ENCODE measurements at places on chromosomes 1 and 21.

DNA sequence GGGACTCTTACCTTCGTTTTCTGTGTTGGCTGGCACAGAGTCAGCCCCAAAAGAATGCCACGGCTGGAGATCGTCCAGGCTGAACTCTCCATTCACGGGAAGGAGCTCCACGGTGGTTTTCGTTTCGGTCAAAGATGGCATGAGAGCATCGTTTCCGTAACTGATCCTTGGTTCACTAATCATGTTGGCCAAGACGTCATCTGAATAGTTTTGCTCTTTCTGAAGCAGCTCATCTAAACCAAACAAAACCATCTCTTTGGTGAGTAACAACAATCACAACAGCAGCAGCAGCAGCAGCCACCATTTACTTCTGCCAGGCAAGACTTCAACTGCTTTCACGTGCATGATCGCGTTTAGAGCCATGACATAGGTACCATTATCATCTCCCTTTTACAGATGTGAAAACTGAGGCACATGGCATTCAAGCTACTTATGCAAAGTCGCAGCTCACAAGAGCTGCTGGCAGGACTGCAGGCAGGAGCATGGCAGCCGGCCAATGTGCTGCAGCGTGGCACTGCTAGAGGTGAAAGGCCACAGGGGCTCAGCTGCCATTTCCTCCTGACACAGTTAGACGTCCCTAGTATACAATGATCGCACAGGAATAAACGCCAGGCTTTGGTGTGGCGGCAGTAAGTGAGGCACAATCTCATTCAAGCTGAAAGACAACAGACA lies 177.1 kb downstream of the GABPA start:
- no peak for DNase-seq

GRCh38 chr1:93659822-93660503 lies 21.7 kb downstream of the BCAR3 start:
- no peak for DNase-seq

- DNase-seq, result no peak
Measured at GRCh38 chr21:41726058-41726558, 40.7 kb downstream of the RIPK4 start.

GRCh38 chr1:67619080-67619479 lies 65.9 kb upstream of the GADD45A start:
- no peak for DNase-seq

DNA sequence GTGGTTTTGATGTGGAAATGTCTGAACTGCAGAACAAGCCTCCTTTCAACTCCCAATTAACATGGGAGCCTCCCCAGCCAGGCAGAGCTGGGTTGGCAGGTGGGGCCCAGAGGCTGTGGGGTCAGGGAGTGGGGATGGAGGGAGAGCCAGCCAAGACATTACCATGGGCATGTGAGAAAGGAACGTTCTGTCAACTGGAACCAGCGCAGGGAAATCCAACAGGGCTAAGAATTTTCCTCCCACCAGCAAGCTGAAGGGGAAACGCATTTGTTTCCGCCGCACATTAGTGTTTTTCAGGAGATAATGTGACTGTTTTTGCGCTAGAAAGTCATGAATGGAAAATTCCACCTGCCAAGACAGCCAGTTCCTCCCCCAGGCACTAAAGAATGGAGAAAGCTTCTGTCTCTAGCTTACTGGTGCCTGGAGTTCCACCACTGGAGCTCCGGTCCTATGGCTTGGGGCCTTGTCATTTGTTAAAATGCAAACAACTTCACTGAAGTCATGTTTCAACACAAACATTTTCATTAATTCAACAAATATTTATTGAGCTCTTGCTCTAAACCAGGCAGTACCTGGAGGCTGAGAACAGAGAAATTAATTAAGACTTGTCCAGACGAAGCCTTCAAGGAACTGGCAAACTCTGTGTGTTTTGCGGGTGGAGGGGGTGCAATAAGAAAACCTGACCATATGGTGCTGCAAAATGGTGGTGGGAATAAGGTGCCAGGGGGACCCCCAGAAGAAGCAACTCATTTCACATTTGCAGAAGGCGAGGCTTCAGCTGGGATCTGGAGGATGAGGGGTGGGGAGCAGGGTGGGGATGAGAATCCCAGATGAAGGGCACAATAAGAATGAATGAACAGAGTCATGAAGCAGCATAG lies 305.1 kb downstream of the MATN1 start:
- DNase-seq, result no peak

DNA sequence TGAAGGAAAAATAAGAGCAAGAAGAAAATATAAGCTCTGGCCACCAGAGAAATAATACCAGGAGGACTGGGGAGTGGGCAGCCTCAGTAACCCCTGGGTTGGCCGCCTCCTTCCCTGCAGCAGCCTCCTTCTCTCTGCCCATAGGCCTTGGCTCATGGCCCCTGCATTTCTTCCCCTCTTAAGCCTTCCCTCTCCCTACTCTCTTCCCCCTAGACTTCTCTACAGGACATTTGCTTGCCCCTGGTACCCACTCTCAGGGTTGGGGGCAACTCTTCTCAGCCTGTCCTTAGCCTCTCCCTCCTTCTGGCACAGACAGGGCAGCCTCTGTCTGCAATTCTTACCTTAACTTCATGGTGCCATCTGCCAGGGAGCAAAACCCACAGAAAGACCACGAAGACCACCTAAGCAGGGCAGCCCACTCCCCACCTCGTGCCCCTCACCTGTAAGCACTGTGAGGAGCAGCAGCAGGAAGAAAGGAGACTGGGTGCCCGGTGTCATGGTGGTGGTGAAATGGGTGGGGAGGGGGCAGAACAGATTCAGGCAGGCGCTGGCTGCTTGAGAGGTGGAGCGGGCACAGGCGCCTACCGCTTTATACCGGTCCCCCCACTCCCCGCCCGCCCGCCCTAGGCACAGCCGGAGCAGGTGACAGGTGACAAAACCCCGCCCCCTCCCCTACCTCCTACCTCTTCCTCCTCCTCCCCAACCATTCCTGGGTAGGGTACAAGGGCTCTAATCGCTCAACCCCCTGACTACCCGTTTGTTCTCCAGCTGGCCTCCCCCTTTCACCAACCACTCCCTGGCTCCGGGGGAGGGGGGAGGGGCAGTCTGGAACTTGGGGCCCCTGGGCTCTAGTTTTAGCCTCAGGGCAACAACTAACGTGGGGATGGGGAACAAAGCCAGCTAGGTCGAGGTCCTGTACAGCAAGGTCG lies 15.1 kb downstream of the THBS3 start:
- no peak for DNase-seq

GRCh38 chr21:45036630-45037029 lies 37.8 kb upstream of the ADARB1 start:
- DNase-seq, result no peak

- no peak for DNase-seq
Measured at GRCh38 chr1:53684741-53685140, 54.2 kb downstream of the GLIS1 start.

DNA sequence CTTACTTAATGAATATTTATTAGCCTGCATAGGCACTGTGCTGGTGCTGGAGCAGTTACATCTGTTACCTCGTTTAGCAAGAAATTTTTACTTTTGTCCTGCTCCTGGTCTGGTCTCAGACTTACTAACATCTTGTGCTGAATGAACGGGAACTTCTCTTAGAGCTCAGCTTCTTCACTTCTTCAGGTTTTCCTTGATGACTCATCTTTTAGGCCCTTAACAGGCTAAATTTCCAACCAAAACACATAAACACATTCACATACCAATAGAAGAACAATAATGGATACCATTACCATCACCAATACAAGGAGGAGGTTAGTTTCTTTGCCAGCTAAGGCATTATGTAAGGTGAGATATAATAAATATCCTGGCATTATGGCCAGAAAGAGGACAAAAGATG lies 68.9 kb downstream of the IFI44 start:
- DNase-seq, result no peak

GRCh38 chr1:151813271-151813977 lies 8.2 kb upstream of the LINGO4 start:
- DNase-seq, result no peak

GRCh38 chr1:161491472-161491871 lies 13.8 kb upstream of the FCGR2A start:
- DNase-seq, result no peak

- DNase-seq, result no peak
Measured at GRCh38 chr1:110559157-110559556, 40.2 kb upstream of the KCNA10 start.

DNA sequence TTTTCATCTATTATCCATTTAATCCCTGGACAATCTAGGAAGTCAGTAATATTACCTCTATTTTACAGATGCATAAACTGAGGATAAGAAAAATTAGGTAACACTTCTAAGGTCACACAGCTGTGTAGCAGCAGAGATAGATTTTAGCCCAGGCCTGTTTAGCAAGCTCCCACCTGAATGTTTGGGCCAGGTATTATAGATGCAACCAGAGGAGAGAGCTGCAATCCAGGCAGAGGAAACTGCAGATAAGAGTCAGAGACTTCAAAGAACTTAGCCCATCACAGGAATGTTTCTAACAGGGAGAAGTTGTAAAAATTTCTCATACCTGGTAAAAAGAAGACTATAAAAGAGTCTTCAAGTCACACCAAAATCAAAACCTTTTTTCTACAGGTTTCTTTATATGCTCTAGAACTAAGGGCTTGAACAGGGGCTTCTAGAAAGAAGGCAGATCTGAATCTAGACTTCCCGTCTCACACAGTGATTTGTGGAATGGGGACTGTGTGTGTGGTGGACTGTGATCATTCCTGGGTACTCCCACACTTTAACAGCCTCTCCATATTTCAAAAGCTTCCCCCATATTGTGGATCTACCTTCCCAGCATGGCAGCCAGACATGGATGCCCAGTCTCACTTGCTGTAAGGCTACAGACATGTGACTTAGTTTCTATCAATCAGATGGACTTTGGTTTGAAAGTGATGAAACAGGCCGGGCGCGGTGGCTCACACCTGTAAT lies 128.7 kb downstream of the TLR5 start:
- no peak for DNase-seq

- DNase-seq, result no peak
Measured at GRCh38 chr1:244339776-244340175, 111.9 kb downstream of the ADSS2 start.

GRCh38 chr1:11331036-11331944 lies 58.3 kb downstream of the UBIAD1 start:
- DNase-seq, result no peak

DNA sequence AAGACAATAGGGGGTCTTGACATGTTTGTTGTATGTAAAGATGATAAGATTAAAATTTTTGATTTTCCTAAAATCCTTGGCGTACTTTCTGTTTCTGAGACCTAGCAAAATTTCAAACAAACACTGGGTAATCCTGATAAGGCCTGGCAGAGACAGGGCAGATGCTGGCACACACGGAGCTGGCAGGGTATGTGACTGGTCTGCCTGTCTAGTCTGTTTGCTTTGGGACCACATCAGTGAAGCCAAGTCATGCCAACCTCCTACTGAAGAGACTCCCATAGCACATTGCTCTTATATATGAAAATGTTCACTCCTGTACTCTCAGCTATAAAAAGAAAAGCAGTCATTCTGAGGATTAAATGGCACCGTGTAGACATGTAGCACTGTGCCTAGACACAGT lies 14.1 kb downstream of the TOR3A start:
- DNase-seq, result no peak

DNA sequence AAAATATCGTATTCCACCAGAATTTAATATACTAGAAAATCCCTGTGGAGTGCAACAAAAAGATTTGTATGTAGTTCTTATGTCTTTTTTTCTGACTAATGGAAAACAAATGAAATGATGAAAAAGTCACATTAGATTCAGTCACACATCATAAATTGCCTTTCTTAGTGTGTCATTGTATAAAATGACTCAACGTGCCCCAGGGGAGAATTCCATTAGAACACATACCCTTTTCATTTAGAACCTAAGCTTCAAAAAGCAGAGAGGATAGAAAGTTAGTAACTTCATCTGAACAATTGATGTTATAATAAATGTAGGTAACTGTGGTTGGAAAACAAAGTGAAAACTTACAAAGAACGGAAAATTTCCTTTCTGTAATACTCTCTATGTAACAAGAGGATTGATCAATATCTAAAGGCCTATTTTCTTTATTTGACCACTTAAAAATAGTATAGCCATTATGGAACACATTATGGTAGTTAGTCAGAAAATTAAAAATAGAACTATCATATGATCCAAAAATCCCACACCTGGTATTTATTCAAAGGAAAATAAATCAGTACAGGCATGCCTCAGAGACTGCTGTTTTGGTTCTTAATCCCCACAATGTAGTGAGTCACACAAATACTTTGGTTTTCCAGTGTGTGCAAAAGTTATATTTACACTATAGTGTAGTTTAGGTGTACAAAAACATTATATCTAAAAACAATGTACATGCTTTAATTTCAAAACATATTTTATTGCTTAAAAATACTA lies 1016.1 kb downstream of the KCNT2 start:
- no peak for DNase-seq

DNA sequence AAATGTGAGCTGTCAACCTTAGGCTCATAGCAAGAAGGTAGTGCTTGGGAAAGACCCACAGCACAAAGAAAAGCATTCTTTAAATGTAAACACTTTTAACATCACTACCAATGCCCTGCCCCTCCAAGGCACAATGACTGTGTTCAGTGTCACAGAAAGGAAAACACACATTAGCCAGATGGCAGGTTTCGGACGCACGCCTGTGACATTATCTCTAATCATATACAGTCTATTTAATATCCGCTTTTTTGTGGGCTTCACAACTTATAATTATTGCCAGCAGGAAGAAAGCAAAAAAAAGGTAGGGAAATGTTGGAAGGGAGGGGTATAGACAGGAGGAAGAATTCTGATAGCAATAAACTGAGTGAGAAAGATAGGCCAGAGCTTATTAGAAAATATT lies 112.4 kb upstream of the BEND5 start:
- DNase-seq, result no peak

DNA sequence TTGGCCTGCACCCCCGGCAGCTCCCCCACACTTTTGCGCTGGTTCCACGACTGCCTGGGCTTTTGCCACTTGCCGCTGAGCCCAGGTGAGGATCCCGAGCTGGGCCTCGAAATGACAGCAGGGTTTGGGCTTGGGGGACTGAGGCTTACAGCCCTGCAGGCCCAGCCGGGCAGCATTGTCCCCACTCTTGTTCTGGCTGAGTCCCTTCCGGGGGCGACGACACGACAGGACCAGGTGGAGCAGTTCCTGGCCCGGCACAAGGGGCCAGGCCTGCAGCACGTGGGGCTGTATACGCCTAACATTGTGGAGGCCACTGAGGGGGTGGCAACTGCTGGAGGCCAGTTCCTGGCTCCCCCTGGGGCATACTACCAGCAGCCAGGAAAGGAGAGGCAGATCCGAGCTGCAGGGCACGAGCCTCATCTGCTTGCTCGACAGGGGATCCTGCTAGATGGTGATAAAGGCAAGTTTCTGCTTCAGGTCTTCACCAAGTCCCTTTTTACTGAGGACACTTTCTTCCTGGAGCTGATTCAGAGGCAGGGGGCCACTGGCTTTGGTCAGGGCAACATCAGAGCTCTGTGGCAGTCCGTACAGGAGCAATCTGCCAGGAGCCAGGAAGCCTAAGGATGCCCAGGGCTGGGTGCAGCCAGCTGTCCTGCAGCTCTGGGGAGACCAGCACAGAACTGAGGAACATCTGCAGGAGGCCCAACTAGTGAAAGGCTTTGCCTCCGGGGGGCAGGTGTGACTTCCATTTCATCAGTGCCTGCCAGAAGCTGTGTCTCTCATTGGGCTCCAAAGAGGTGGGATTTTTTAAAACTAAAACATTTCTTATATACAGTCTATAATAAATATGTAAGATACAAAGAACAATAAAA lies 1.2 kb downstream of the HPDL start:
- DNase-seq, result no peak

GRCh38 chr1:214464445-214465287 lies 86.7 kb downstream of the PTPN14 start:
- no peak for DNase-seq

GRCh38 chr21:42754270-42754933 lies 101.0 kb downstream of the PDE9A start:
- DNase-seq, result no peak
